NCI-H1436 (cell line): ENCODE measurements at places on chromosomes 11 and 22.

GRCh38 chr11:131077340-131077739, 161.1 kb upstream of the SNX19 start:
- no peak for DNase-seq

DNA sequence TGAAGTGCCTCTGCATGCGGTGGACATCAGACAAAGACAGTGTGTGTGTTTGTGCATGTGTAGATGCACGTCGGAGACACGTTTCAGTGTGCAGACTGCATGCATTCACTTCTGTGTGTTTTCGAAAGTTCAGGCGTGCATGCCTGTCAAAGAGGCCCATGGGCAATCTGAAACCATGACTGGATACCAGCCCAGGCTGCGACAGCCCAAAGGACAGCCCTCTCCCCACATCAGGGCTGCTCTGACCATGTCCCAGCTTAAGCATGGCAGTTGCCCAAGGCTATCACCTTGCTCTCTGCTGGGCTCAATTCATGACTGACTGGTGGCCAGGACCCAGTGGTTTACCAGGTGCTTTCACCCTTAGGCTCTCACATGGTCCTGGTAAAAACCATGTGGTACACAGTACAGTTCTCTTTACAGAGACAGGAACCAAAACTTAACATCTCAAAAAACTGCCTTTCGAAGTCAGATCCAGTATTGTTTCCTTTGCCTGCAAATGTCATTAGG, 423.7 kb upstream of the CADM1 start:
- DNase-seq: no peak

DNA sequence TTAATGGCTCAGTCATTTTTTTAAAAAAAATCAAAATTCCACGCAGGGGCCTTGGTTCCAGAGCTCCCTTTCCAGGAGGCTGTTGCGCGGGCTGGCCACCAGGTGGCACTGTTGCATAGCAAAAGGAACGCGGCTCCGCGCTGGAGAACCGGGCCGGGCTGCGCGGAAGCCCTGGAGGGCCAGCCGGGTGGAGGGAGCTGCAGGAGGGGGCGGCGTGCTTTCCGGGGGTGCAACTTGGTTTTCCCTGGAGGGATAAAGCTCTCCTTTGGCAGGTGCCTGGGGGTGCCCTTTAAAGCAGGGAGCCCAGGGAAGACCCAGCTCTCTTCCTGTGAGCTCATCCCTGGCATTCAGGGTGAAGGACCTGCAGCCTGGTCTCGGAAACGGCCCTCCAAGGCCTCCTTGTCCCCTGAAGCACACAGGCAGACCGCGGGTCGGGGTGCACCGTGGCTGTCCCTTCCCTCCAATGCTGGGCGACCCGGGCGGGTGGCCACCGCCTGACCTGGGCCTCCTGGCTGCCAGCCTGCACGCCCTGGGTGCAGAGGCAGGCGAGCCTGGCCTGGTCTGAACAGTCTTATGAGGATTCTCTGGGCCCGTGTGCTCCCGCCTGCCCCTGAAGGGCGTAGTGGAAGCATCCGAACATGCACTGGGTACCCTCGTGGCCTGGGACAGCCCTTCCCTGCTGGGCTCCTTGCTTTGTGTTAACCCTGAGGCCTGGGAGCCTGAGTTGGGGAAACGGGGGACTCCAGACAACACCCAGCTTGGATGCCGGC, 23.4 kb downstream of the KRTAP5-5 start:
- peak; percentile 32 for DNase-seq

DNA sequence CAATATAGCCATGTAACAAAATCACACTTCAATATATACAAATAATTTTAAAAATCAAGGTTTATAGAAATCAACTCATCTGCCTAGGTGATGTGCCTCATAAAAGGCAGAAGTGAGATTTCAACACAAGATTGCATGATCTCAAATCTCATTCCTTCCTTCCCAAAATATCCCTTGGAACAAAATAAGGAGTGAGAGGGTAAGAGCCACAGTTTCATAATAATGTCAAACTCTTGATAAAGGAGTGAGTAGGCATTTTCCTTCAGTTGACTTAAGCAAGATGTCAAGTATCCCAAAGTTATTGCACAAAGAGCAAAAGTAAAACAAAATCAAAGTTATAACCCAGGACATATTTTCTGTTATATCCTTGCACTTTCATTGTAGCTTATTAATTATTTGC, 81.3 kb downstream of the C22orf31 start:
- DNase-seq: no peak

GRCh38 chr11:72690166-72690565, 15.9 kb upstream of the PDE2A start:
- DNase-seq: no peak

- DNase-seq: peak; percentile 72
Observed at GRCh38 chr11:33912405-33913361, 20.8 kb upstream of the LMO2 start.

DNA sequence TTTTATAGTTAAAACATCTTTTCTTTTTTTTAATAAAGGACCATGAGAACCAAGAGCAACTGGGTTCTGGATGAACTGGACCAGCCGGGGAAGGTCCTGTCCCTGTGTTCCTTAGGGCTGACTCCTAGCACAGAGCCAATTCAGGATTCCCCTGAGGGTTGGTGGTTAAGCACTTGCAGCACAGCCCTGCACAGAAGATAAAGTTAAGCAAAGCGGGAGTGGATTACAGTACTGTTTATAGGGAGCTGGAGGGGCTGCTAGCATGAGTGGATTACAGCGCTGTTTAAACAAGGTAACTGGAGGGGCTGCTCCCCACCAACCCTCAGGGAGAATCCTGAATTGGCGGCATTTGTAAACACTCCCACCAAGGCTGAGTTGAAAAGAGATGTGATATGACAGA, 90.6 kb downstream of the CELSR1 start:
- peak; percentile 56 for DNase-seq

GRCh38 chr11:74710281-74710938, 20.8 kb downstream of the CHRDL2 start:
- no peak for DNase-seq

- DNase-seq: no peak
Observed at GRCh38 chr11:118620529-118621070, 13.2 kb downstream of the PHLDB1 start.

DNA sequence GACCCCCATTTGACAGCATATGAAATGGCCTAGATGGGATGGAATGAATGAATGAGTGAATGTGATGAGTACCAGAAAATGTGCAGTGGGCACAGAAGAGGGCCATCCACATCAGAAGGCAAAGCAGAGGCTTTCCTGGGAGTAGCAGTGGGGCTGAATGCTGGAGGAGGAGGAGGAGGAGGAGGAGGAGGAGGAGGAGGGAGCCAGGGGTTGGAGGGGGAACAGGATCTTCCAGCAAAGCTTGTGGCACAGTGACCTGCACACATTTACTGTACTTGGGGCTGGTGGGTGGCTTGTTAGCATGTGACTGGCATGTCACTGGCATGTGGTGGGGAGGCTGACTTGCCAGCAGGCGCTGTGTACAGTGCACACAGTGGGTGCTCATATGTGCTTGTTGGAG, 9.5 kb downstream of the SEPTIN3 start:
- no peak for DNase-seq

- no peak for DNase-seq
Observed at GRCh38 chr11:92505689-92506088, 281.1 kb downstream of the FAT3 start.

DNA sequence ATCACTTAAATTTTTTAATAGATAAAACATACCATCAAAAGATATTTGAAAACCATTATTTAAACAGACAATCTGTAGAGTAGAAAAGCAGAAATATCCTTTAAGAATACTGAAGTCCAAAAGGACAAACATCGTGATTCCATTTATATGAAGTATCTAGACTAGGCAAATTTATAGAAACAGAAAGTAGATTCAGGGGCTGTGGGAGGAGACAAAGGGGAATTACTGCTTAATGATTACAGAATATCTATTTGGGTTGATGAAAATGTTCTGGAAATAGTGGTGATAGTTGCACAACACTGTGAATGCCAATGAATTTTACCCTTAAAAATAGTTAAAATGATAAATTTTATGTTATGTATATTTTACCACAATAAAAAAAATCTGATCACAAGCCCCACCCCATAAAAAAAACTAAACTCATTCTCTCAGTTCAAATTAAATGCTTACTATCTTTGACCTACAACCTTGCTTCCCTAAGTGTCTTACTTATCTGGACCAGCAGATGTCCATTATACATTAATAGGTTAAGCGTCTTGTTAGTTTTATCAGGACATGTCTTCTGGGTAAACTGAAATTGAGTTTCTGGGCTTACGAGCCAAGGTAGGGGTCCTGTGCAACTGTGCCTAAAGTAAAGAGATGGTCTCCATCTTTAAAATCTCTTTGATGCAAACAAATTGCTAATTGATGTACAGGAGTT, 86.3 kb downstream of the FCHSD2 start:
- no peak for DNase-seq

DNA sequence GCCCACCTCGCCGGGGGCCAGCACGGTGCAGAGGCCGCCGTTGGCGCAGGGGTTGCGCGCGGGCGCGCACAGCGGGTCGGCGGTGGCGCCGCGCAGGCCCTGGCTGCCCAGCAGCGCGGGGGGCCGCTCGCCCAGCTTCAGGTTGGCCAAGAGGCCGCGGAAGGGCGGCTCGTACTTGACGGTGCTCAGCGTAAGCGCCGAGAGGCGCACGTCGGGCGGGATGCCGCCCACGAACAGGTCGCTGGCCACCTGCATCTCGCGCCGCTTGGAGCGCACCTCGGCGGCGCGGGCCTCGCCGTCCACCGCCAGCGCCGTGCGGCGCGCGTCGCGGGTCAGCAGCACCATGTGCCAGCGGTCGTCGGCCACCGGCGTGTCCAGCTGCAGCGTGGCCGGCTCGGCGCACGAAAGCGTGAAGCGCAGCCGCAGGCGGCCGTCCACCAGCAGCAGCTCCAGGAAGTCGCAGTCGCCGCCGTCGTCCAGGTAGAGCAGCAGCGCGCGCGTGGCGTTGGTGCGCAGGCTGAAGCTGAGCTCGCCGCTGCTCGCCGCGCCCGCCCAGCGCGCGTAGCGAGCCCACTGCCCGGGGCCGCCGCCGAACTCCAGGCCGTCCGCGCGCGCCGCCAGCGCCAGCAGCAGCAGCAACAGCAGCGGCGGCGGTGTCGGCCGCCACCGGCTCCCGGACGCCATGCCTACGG, 9.8 kb downstream of the NRXN2 start:
- no peak for DNase-seq

- no peak for DNase-seq
Observed at GRCh38 chr11:66843776-66844495, 695 bp downstream of the RCE1 start.

DNA sequence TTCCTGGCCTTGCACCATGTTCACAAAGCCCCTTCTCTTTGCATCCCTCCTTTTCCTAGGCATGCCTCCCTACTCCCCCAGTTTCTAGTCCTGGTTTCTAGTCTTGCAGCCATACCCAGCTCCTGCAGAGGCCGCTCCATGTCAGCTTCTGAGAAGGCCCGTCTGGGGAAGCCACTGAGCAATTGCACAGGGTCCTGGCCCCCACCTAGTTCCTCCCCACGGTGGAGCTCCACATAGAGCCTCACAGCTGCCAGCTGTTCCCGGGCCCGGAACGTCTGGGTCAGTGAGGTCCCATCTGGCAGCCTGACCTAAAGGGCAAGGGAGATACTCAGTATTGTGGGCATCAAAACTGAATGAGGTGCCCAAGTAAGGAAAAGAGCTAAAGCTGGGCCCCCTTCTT, 2.2 kb downstream of the UBXN1 start:
- DNase-seq: no peak

GRCh38 chr11:133961890-133962289, 5.1 kb upstream of the IGSF9B start:
- no peak for DNase-seq

DNA sequence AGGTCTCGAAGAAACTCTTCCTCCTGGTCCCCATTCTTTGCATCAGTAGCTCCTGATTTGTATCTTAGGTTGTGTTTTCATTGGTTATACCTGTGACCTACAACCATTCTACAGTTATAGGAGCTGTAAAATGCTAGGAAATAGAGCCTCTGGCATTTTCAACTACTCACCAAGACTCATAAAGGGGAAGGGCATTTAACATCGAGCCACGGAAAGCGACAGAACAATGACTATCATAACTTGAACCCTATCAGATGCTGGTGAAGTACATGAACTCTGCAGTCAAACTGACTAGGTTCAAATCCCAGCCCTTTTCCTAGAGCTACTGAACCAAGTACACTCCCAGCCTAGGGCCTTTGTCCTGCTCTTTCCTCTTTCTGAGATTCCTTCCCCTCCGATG, 588.0 kb downstream of the SOX6 start:
- no peak for DNase-seq

DNA sequence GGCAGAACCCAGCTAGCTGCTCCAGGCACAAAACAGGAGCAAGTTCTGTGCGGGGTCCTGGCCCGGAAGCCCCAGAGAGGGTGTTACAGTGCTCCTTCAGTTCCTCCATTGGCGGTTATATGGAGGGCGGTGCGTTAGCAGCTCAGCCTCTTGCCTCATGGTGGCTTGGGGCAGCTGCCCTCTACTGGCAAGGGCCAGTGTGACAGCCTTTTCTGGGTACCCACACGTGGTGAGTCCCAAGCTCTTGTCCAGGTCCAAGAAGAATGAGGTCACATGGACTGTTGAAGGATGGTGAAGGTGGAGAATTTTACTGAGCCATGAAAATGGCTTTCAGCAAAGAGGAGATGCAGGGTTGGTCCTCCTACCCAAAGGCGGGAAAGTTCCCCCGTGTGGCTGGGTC, 100.5 kb downstream of the WT1 start:
- DNase-seq: no peak

DNA sequence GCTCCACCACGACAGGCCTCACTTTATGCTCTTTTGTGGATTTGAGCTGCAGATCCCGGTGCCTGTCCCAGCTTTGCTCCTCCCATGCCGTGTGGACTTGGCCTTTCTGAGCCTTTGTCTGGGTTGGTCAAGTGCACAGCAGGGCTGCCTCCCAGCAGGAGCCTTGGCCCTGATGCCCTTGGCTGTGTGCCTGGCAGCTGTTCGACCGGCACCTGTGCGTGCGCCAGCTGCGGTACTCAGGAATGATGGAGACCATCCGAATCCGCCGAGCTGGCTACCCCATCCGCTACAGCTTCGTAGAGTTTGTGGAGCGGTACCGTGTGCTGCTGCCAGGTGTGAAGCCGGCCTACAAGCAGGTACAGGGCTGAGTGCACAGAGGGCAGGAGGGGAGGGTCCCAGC, 46.5 kb downstream of the MYO7A start:
- DNase-seq: no peak

- DNase-seq: no peak
Observed at GRCh38 chr11:79330651-79331050, 110.2 kb downstream of the TENM4 start.

DNA sequence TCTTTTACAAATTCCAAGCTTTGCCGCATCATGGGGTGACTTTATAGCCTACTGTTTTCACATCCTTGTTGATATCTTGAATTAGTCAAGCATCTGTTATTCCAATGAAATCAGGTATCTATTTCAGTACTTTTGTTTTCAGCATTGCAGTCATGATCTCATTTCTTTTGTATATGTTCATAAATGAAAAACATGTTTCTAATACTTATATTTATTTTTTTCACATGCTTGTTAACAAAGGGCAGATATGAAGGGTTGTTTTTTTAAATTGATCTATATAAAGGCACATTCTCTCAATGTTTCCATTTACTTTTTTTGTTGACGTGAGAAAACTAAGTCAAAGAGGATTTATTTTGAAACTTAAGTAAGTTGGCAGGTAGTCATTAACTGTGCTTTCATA, 964.8 kb downstream of the JRKL start:
- no peak for DNase-seq
